ENCODE measurements at places on chromosomes 2 and 18.
A peak's percentile ranks its signal among the peaks of the same experiment; 100 is the strongest.

DNA sequence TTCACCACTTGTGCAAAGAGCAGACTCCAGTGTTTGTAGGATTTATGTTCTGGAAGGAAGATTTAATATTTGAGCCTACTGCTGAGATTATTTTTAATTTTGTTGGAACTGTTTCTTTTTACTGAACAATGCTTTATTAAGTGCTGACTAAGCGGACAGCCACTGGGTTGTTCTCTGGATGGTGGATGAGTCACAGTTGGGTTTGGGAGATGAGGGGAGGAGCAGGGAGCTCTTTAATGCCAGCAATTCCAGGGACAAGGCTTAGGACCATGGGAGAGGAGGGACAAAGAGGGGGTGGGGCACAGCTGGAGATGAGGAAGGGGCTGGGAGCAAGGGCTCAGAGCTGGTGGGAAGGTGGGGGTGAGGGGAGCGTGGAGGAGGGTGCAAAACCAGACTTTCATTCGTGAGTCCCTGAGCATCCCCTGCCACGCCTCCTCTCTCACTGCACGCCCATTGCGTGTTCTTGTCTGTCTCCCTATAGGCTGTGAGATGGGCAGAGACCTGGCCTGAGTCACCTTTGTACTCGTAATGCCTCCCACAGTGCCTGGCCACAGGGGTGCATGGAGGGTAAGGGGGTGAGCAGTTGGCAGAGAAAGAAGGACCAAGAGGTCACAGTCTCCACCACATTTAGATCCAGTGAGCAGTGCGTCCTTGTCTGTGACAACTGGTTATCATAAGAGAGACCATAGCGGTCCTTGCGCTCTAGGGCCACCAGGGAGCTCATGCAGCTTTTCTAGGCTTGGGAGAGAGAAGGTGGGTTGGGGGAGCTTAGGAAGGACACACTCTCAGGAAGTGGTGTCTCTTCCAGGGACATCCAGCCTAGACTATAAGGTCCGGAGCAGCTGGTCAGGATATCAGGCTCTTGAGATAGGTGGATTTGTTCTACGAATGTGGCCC is 18.4 kb downstream of the SLC4A3 start:
- peak; percentile 44 for DNase-seq

DNA sequence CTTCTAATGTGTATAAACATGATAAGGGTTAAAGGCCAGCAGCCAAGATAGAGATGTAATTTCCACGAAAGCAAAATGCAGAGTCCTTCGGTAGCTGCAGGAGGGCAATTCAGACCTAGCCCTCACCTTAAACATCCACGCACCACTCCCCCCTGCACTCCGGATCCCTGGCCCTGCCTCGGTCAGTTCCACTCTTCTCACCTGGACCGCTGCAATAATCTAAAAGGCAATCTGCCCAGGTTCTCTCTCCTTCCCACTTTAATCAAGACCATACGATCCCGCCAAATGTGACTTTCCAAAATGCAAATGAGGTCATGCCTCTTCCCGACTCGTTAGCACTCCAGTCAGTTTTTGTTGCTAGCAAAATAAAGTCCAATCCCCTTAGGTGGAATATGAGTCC is 485.2 kb downstream of the EIPR1 start:
- no peak for DNase-seq

DNA sequence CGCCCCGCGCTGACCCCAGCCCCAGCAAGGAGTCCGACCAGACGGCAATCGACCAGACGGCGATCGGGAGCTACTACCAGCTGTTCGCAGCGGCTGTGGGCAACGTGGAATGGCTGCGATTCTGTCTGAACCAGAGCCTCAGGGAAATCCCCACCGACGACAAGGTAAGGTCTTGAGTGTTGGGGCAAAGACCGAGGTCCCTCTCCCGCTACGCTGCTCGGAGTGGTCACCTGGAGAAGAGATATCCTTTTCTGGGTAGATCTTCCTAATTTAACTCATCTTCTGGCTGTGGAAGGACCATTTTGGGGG is 704 bp downstream of the ANKRD53 start:
- no peak for DNase-seq

- no peak for DNase-seq
Measured at GRCh38 chr2:46821600-46821999, 94.0 kb downstream of the MCFD2 start.

- DNase-seq, result no peak
Measured at GRCh38 chr2:46555646-46556234, 76.4 kb downstream of the TMEM247 start.

- no peak for DNase-seq
Measured at GRCh38 chr2:233794128-233794658, 16.1 kb downstream of the MROH2A start.

DNA sequence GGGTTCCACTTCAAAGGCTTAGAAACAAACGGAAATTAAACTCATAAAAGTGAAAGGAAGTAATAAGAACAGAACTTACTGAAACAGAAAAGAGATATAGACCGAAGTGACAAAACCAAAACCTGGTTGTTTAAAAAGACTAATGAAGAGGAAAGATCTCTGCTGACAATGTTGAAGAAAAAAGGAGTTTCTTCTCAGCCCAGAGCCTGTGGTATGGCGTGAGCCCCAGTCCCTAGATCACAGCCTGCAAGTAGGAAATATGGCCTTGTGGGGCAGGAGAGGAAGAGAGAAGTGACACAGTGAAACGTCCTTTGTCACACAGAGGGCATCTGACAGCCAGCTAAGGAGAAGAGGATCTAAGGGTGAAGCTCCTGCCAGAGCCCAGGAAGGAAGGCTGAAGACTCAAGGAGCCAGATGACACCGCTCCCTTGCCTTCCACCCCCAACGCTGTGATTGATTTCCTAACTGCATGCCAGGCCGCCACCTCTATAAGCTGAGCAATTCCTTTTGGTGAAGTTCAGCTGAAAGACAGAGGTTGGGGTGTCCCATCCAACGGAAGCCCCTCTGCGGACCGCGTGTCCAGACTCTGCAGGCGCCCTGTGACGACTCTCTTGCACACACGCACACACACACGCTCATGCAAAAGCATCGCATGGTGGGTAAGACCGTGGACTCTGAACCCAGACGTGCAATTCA is 141.1 kb downstream of the HDAC4 start:
- DNase-seq, result no peak

- no peak for DNase-seq
Measured at GRCh38 chr18:27585602-27586173, 400.6 kb upstream of the CHST9 start.

GRCh38 chr2:97718051-97718882 is 4.9 kb downstream of the ZAP70 start:
- DNase-seq, result no peak

- DNase-seq, result no peak
Measured at GRCh38 chr2:128302744-128303067, 16.0 kb downstream of the HS6ST1 start.

GRCh38 chr2:218290316-218291261 is 1.7 kb downstream of the TMBIM1 start:
- DNase-seq, result no peak

DNA sequence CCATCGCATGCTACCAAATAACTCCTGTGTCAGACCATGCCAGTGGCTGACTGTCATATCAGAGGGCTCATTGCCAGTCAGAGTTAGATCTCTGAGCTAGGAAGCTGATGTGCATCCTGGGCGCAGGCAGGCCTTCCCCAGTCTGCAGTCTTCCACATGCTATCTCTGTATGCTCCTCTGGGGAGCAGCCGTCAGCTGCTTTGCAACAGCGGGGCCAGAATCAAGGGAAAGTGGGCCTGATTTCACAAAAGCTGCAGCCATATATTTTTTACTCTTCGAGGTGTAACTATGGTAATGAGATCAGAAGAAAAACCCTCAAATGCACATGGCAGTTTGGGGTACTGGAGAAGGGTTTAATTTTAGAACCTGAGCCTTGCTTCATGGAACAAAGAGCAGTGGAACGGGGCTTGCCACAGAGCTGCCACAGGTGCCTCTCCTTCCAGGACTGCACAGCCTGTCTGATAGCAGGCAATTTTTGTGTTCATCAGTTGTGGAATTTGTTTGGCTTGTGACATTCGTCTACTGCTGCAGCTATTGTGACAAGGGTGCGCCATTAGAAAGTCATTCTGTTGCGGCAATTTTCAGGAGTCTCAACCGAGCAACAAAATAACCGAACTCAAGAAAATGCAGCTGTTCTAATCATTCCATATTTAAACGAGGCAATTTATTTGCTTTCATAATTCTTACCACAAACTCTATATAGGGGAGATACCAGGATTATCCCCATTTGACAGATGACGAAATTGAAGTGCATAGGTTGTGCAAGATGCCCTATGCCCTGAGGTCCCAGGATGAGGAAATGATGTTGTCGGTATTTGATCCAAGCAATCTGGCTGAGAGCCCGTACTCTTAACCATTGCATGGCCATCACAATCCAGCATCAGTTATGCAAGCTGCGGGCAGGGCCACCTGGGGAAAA is 109.6 kb upstream of the CYRIA start:
- no peak for DNase-seq

DNA sequence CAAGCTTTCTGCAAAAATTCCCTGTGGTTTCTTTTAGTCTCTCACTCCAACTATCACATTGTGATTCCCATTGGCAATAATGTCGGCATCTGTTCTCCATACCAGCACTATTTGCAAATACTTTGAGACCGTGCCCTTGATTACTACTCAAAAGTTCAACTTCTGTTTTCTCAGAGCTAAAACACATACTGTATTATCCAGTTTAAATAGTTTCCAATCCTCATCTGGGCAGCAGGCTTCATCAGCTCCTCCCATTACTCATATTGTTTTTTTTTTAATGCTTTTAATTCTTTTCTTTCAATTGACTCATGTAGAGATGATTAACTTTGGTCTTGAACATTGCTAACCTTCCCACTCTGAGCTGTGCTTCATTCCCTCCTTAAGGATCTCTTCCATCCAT is 135.8 kb downstream of the METTL8 start:
- peak; percentile 60 for DNase-seq

DNA sequence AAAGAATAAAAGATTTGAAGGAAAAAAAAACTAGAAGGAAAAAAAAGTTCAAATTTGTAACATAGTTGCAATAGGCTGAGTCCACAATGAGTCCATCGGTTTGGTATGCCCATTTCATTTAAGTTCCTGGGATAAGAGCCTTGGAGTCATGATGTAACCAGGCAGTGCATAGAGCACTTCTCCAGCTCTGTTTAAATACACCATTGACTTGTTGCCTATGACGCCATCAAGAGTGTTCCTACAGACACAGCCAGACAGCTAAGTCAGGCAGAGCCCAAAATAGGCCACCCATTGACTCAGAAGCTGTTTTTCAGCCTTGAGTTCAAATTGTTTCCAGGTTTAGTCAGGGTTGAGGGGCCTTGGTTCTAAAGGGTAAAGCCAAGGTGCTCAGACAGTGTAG is 44.9 kb downstream of the SOCS6 start:
- no peak for DNase-seq

- DNase-seq, result no peak
Measured at GRCh38 chr2:240460781-240461431, 25.4 kb downstream of the GPC1 start.

GRCh38 chr18:2956056-2956455 is 56.9 kb downstream of the LPIN2 start:
- no peak for DNase-seq

GRCh38 chr2:104447831-104448434 is 406.0 kb upstream of the POU3F3 start:
- DNase-seq, result peak; percentile 36

DNA sequence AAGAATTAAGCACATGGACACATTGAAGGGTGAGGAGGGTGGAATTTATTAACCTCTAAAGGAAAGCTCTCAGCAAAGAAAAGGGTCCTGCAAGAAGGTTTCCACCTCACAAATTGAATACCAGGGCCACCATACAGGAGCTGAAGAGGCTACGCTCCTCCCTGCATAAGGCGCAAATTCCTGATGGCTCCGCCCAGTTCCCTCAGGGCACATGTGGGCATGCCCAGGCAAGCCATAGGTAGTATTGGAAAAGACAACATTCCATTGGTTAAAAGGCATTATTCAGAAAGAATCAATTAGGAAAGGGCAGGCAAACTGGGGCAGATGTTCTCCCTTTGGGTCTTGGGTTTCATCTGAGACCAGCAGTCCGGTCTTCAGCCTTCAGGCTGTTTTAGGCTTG is 161.2 kb downstream of the PTPRM start:
- no peak for DNase-seq

- no peak for DNase-seq
Measured at GRCh38 chr18:62919109-62919838, 203.9 kb downstream of the PHLPP1 start.

GRCh38 chr2:32895424-32895823 is 51.3 kb upstream of the LTBP1 start:
- no peak for DNase-seq

DNA sequence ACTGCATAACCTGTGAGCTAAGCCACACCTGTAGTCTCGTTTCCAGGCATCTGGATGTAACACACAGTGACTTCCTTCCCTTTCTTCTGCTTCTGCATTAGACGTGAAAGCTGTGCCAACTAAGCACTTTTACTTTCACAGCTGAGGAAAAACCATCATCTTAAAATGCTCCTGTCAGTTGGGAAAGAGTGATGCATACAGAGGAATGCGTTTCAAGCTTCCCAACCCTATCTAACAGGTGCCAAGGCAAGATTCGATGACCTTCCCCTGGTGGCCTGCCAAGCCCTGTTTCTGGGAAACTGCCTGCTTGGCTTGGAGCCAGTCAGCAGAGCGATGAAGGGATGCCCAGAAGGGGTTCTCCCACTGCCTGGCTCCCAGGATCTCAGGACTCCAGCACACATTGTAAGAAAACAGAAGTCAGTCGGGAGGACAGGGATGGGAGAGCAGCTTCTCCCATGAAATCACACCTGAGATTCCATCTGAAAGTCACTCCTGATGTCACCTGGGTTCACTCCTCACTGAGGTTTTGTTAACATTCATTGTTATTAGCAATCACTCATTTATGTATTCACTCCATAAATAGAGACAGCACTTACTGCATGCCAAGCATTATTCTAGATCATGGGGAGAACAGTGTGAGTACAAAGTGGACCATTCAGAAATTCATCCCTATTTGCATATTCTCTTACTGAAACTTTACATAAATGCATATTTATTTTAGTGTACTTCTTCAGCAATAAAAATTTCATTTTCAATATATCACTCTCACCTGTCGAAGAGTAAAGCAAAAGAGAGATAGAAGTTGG is 64.1 kb downstream of the DTNA start:
- DNase-seq, result peak; percentile 18

- DNase-seq, result no peak
Measured at GRCh38 chr2:9471206-9471605, 3.1 kb upstream of the IAH1 start.

DNA sequence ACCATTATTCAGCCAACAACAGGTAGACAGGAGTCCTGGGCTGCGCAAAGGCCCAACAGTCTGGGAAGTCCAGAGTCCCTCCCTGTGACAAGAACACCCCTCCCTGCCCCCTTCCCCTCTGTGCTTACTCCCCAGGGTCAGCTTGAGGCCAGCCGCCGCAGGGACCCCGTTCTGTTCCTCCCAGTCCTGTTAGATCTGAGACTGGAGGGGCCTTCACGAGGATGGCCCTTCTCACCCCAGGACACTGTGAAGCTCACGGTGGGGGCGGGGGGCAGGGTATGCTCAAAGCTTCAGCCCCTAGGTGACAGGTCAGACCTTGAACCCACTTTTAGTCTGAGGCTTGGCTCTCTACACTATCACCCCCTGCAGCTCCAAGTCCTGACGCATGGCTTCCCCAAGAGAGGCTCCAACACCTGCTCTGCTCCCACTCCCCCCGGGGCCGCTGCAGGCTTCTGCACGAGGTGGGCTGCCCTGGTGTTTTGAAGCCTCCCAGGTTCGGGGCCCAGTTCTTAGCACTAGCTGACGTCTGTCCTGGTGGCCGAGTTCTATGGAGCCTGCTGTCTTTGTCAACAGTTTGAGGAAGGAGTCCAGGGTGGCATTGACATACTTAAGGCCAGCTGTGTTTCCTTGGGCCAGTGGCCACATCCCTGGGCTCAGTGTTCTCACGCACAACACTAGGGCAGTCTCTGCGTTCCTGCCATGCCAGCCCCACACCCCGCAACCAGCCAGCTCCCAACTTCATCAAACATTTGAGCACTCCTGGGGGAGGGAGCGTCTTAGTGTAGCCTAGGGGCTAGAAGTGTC is 37.2 kb upstream of the HPCAL1 start:
- no peak for DNase-seq
